ENCODE measurements at places on chromosomes 7 and 10. TPM values are rescaled to one million over a fixed set of nuclear protein-coding genes. Genes with fewer than 3 reads are reported as not detected.

GRCh38 chr10:28632584-28632945 is 44.8 kb upstream of the BAMBI start:
- DNase-seq = no peak

Gene LRRC17
- total RNA-seq = 38.0 TPM

Gene CXCL12
- 121 TPM for total RNA-seq

- peak; percentile 46 for DNase-seq
Measured at GRCh38 chr7:27605689-27606269, 56.9 kb downstream of the HIBADH start.

DNA sequence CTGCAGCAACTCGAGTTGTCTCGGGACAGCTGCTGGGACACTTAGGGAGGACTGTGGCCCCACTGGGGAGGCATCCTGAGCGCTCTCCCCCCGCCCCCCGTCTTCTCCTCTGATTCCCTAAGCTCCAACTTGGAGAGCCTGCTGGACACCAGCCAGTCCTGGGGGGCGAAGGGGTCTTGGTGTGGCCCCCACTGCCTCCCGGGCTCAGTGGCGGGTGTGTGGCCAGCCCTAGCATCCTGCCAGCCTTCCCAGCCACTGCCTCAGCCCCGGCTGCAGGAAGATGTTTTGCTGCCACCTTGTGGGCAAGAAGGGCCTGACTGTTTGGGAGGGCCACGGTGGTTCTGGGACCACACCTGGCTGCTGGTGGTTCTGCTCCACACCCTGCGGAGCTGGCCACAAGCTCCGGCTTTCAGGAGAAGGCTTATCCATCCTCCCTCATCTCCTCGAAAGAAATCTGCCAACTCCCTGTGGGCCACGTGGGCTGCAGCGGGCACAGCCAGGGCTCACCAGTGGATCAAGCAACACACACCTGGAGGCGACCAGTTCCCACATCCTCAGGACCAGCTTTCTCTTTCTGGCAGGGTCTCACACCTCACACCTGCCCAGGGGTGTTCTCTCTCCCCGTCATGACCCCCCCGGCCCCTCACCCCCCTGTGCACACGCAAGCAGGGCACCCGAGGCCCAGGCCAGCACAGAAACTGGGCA is 24.8 kb downstream of the AGAP3 start:
- DNase-seq = peak; percentile 88

GRCh38 chr10:129861776-129862531 is 102.1 kb downstream of the EBF3 start:
- no peak for DNase-seq

- DNase-seq = no peak
Measured at GRCh38 chr10:13720699-13721098, 133.9 kb downstream of the PRPF18 start.

DNA sequence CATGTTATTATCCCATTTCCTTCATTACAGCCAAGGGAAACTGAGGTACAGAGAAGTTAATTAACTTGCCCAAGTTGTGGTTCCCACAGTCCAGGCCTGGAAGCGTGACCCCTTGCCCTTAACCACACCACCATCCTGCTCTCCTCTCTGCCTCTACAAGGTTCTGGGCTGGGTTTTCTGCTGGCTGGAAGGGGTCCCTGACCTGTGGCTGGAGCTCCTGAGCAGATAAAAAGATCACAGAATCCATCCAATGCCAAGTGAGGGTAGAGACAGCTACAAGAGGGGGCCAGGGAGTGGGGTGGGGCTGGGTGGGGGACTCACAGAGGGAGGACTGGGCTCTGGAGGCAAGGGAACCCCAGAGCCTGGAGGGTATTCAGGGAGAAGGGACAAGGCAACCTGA is 9.7 kb downstream of the ASB10 start:
- no peak for DNase-seq

Gene ATOH7
- total RNA-seq = 0.82 TPM

DNA sequence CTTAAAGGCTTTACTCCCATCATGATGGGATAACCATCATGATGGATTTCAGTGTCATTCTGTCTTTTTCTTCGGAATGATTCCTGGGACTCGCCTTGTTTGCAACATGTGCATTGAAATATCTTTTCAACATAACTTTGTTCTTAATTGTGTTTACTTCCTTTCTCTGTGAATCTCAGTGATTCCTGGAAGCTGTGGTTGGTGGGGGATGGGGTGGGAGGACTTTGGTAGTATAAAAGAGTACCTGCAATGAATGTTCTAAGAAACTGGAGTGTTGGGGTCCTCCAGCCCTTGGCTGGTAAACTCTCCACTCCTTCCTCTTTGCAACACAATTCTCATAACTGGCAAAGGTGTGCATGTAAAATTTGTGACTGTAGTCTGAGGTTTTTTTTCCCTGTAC is 11.5 kb upstream of the SH2D4B start:
- no peak for DNase-seq

Data from tongue (tissue), 3 donors.